ENCODE measurements at places on chromosomes 3 and 15. TPM values are rescaled to one million over a fixed set of nuclear protein-coding genes. Genes with fewer than 3 reads are reported as not detected.

MAP2K1 gene
- 64.8 TPM for total RNA-seq

GRCh38 chr3:187385296-187385695 lies 17.1 kb downstream of the RTP4 start:
- no peak for DNase-seq

- DNase-seq, result no peak
Observed at GRCh38 chr15:68782589-68783161, 38.0 kb downstream of the ANP32A start.

GRCh38 chr3:127065561-127066290 lies 82.8 kb downstream of the PLXNA1 start:
- no peak for DNase-seq

GRCh38 chr3:23075496-23075895 lies 127.6 kb upstream of the UBE2E2 start:
- no peak for DNase-seq
